ENCODE measurements at places on chromosomes 3 and 15. TPM values are rescaled to one million over a fixed set of nuclear protein-coding genes. Genes with fewer than 3 reads are reported as not detected.

DNA sequence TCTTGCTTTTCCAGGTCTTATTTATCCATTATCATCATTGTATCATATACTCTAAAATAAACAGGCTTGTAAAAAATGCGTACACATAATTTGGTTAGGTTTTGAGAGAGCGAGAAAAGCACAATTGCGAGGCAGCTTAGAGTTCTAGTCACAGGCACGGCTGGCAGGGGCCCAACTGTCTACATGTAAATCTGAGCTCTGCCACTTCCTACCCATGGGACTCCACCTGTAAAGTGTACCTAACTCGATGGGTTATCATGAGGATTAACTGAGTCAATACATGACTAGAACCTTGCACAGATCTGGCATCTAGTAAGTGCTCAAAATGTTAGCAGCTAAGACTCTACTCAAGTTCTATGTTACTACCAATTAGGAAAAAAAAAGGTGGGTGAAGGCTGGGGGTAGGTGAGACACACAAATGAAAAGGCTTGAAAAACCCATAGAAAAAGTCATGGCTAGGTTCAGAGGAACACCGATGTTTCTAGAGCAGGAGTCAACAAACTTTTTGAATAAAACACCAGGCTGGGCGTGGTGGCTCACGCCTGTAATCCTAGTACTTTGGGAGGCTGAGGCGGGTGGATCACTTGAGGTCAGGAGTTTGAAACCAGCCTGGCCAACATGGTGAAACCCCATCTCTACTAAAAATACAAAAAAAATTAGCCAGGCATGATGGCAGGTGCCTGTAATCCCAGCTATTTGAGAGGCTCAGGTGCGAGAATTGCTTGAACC is 36.2 kb downstream of the GLB1 start:
- no peak for DNase-seq
- H3K27me3 ChIP-seq: no peaks in the 10 kb centered on the region
- no peak overlapping the region for H3K27ac ChIP-seq
- H3K4me3 ChIP-seq: no peak overlapping the region

Gene C2CD4A
- 0.13 TPM for total RNA-seq

- DNase-seq: no peak
- peaks cover 3% of the 10 kb centered on the region for H3K4me1 ChIP-seq
- no peaks in the 10 kb centered on the region for H3K36me3 ChIP-seq
- H3K27me3 ChIP-seq: no peaks in the 10 kb centered on the region
Measured at GRCh38 chr3:127706785-127707351, 34.1 kb downstream of the ABTB1 start.

Gene TMEM108
- total RNA-seq: under 0.01 TPM

- no peak overlapping the region for H3K4me3 ChIP-seq
Measured at GRCh38 chr3:58324391-58325390, 8.0 kb upstream of the PXK start.

DNA sequence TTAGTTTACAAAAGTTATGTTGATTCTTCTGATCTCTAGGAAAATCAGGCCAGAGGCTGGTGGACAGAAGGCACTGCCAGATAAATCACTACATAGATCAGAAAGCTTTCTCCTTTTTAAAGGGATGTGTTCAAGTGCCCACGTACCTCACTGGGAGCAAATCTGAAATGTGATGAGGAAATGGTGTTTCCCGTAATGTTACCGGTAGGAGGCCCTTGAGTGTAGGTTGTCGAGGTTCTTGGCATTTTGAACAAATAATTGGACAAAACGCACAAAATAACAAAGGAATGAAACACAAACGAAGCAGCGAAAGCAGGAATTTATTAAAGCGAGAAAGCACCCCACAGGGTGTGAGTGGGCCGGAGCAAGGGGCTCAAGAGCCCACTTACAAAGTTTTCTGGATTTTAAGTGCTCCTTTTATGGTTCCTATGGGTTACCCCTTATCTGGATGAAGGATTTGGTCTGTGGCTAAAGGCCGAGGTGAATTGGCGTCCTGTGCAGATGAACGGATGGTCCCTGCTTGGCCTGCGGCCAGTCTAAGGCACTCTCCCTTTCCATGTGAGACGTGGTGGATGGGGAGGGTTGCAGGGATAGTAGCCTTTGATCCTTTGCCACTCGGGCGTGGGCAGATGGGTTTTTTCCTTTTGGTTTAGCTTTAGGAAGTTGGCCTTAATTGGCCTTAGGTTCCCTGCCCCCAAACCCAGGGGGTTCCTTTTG is 1.0 kb downstream of the SNX1 start:
- peaks cover 17% of the 10 kb centered on the region for H3K4me1 ChIP-seq
- H3K36me3 ChIP-seq: no peaks in the 10 kb centered on the region
- peak overlapping the region; percentile 94 for H3K4me3 ChIP-seq
- no peak for DNase-seq
- no peaks in the 10 kb centered on the region for H3K27me3 ChIP-seq

Gene EPHA3
- 6.6 TPM for total RNA-seq

DNA sequence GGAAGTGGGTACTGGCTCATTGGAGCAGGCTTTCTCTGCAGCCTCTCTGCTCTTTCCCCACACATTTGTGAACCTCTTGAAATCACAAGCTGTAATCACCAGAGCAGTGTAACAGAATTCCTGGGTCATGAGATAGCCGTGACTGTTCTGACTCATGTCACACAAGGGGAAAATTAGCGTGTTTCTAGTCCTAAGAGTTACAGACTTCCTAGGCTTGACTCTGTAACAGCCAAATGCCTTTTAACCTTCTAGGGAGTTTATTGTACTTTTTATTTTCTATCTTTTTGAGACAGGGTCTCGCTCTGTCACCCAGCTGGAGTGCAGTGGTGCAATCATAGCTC is 54.7 kb upstream of the TRAK1 start:
- H3K4me3 ChIP-seq: no peak overlapping the region
- no peaks in the 10 kb centered on the region for H3K36me3 ChIP-seq
- H3K4me1 ChIP-seq: peaks cover 21% of the 10 kb centered on the region
- DNase-seq: no peak

Gene POLG
- 33.0 TPM for total RNA-seq

DNA sequence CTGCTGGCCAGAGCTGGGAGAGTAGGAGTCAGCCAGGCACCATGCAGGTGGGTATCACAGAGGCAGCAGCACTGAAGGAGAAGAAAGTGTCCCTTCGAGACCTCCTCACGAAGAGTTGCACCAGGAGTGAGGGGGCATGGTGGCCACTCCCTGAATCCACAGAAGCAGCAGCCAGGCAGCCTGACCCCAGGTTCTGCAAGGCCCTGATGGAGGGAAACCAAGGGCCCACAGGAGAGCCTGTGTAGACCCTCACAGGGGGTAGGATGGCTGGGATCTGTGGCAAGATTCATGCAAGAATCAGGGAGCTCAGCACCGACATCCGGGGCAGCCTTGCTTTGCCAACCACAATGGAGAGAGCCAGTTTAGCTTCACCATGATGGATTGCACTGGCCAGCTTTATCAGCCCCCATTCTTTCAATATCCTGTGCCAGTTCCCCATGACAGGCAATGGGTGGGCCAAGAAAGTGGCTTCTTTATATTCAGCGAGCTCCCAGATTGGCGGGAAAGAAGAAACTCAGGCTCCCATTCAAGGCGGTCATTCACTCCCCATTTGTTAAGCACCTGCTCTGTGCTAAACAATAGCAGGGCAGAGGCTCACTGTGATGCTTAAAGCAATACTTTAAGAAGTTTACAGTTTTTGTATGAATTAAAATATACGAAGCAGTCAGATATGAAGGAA is 33.5 kb upstream of the TBC1D21 start:
- H3K36me3 ChIP-seq: no peaks in the 10 kb centered on the region
- H3K4me3 ChIP-seq: no peak overlapping the region
- H3K4me1 ChIP-seq: no peaks in the 10 kb centered on the region
- no peaks in the 10 kb centered on the region for H3K27me3 ChIP-seq

- no peaks in the 10 kb centered on the region for H3K4me1 ChIP-seq
- H3K4me3 ChIP-seq: no peak overlapping the region
- H3K27me3 ChIP-seq: no peaks in the 10 kb centered on the region
- H3K36me3 ChIP-seq: no peaks in the 10 kb centered on the region
- DNase-seq: no peak
- H3K27ac ChIP-seq: no peak overlapping the region
Measured at GRCh38 chr15:85886309-85886811, 91.6 kb upstream of the KLHL25 start.

GRCh38 chr3:115943579-115943978 is 320.3 kb downstream of the GAP43 start:
- no peaks in the 10 kb centered on the region for H3K36me3 ChIP-seq
- H3K27ac ChIP-seq: no peak overlapping the region
- H3K4me1 ChIP-seq: no peaks in the 10 kb centered on the region
- no peak for DNase-seq

Gene TRPM1
- total RNA-seq: not detected

- H3K4me3 ChIP-seq: no peak overlapping the region
- DNase-seq: peak; percentile 35
- peaks cover 18% of the 10 kb centered on the region for H3K4me1 ChIP-seq
- no peaks in the 10 kb centered on the region for H3K27me3 ChIP-seq
Measured at GRCh38 chr3:139893267-139893962, 41.6 kb upstream of the CLSTN2 start.

Gene ECT2
- 2.6 TPM for total RNA-seq

DNA sequence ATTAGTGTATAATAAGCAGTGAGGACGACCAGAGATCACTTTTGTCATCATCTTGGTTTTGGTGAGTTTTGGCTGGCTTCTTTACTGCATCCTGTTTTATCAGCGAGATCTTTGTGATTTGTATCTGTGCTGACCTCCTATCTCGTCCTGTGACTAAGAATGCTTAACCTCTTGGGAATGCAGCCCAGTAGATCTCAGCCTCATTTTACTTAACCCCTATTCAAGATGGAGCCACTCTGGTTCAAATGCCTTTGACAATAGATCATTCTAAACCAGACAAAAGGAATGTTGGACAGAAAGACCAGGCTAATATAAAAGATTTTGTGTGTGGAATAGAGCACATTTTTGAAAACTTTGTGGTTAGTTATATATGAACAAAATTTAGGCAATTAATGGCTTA is 618.5 kb upstream of the BCHE start:
- no peaks in the 10 kb centered on the region for H3K36me3 ChIP-seq
- H3K27ac ChIP-seq: no peak overlapping the region
- H3K4me1 ChIP-seq: no peaks in the 10 kb centered on the region
- no peak for DNase-seq
- no peak overlapping the region for H3K4me3 ChIP-seq

Gene NAALADL2
- 22.2 TPM for total RNA-seq

Gene P2RY13
- 0.56 TPM for total RNA-seq

Gene BDH1
- total RNA-seq: 15.4 TPM

Gene FETUB
- total RNA-seq: not detected

Gene TUBGCP5
- 17.6 TPM for total RNA-seq

Gene ALS2CL
- 5.7 TPM for total RNA-seq

DNA sequence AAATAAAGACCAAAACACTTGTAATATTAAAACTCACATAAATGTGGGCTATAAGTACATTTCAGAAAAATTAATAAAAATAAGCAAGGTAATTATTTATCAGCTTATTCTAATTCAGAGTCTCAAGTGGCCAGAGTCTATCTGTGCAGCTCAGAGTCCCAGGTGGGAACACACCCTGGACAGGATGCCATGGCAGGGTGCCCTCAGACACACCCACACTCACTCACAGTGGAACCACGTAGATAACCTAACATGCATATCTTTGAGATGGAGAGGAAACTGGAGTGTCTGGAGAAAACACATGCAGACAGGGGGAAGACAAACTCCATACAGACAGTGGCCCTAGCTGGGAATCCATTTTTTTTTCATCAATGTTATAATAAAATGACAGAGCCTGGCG is 37.2 kb downstream of the FSIP1 start:
- no peaks in the 10 kb centered on the region for H3K4me1 ChIP-seq
- H3K27ac ChIP-seq: no peak overlapping the region
- DNase-seq: no peak
- H3K36me3 ChIP-seq: no peaks in the 10 kb centered on the region

All from ovary (tissue), 10 donors.